IPS DF 6.9 (cell line): ENCODE measurements at places on chromosomes 13 and 19.

- no peaks in the 10 kb centered on the region; the same call in none of the 2 replicates for H3K4me1 ChIP-seq
- H3K27ac ChIP-seq: no peak overlapping the region
- DNase-seq: no peak
Measured at GRCh38 chr19:6728346-6728745, 7.9 kb upstream of the C3 start.

- DNase-seq: peak; percentile 22
- H3K27ac ChIP-seq: no peak overlapping the region
- no peak overlapping the region for H3K4me3 ChIP-seq
- no peaks in the 10 kb centered on the region for H3K36me3 ChIP-seq
- H3K27me3 ChIP-seq: no peaks in the 10 kb centered on the region
Measured at GRCh38 chr13:93984876-93985275, 494.6 kb downstream of the DCT start.

DNA sequence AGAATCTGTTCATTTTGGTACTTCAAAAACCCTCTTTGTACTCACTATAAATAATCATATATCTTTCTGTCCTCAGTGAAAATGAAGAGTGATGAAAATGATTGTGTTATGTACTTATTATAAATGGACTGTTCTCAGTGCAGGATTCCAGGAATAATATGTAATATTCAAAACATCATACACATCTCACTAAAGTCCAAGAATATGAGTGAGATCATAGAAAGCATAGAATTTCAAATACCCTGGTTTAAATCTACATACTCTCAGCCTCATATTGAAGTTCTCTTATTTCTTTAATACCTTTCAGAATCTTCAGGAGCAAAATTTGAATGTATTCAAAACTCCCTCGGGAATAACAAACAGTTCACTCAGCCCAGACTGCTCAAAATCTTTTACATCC is 868.0 kb downstream of the SLITRK6 start:
- no peak overlapping the region for H3K4me3 ChIP-seq
- no peaks in the 10 kb centered on the region for H3K4me1 ChIP-seq
- no peaks in the 10 kb centered on the region for H3K27me3 ChIP-seq
- no peak for DNase-seq
- no peaks in the 10 kb centered on the region for H3K36me3 ChIP-seq
- H3K27ac ChIP-seq: no peak overlapping the region

- no peaks in the 10 kb centered on the region for H3K4me1 ChIP-seq
- no peaks in the 10 kb centered on the region for H3K36me3 ChIP-seq
- no peak overlapping the region for H3K27ac ChIP-seq
- DNase-seq: no peak
Measured at GRCh38 chr19:42323852-42324654, 1.4 kb upstream of the MEGF8 start.

DNA sequence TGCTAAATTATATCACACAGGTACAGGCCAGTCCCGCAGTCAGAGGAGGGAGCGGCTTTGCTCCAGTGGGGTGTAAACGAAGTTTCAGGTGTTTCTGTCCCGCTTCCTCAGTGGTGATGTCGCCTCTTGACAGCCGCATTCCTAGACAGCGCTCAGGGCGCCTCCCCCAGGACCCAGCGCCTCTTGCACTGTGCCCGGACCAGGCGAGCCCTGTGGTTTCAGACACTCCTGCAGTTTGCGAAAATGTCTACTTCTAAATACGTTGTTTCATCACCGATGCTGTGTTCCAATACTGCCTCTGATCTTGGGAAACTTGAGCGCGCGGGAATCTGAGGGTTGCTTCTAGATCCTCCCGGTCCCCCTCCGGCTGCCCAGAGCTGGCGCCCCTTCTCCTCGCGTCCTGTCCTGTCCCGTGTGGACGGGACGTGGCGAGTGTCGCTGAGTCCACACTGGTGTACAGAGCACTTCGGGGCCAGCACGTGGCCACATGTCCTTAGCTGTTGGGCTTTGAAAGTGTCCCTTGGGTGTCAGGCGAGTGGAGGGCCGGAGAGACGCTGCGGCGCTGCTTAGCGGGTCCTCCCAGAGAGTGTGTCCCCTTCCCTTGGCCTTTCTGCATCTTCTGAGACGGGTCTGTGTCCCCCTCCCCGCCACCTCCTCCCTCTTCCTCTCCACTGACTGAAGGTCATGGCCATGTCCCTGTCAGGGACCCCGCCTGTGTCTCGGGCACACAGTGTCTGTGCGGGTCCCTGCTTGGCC is 14.6 kb upstream of the RPS15 start:
- no peak for DNase-seq
- H3K27ac ChIP-seq: no peak overlapping the region

DNA sequence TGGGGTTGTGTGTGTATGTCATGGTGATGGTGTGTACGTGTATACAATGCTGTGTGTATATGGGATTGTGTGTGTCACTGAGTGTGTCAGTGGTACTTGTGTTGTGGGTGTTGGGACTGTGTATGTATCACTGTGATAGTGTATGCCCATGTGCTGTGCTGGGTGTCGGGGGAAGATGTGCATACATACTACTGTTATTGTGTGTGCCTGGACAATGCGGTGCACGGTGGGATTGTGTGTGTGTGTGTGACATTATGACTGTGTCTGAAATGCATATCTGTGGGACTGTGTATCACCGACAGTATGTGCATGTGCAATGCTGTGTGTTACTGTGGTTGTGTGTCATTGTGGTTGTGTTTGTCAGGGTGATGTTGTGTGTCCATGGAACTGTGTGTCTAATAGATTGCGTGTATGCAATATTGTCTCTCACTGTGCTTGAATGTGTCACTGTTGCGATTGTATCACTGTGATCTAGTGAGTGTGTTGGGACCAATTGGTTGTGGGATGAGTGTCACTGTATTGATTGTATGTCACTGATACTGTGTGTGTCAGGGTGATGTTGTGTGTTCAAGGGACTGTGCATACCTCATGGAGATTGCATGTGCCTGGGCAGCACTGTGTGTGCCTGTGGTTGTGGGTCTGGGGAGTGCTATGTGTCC is 11.0 kb upstream of the BBC3 start:
- H3K36me3 ChIP-seq: no peaks in the 10 kb centered on the region
- peaks cover 13% of the 10 kb centered on the region for H3K4me1 ChIP-seq
- no peak for DNase-seq
- no peak overlapping the region for H3K4me3 ChIP-seq
- H3K27me3 ChIP-seq: no peaks in the 10 kb centered on the region; the same call in 1 of the 2 replicates

- peaks cover 78% of the 10 kb centered on the region for H3K27me3 ChIP-seq
- H3K27ac ChIP-seq: no peak overlapping the region
Measured at GRCh38 chr13:112065867-112066623, 904 bp upstream of the SOX1 start.

DNA sequence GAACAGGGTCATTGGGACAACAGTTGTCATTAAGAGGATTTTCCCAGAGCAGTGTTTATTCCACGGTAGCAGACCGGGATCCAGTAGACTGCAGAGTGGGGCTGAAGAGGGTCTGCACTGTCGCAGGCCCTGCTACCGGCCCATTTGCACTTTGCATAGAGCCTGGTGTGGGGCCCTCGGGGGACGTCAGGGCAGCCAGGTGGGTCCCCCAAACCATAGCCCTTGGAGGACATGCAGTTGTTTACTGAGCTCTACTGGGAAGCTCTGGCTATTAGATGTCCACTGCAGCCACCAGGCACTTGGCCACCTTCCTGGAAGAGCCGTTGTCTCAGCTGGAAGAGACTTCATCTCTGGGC is 45.8 kb downstream of the SLC7A9 start:
- H3K4me1 ChIP-seq: peaks cover 4% of the 10 kb centered on the region; the same call in 1 of the 2 replicates
- H3K36me3 ChIP-seq: no peaks in the 10 kb centered on the region
- no peak overlapping the region for H3K4me3 ChIP-seq
- H3K27ac ChIP-seq: no peak overlapping the region
- no peaks in the 10 kb centered on the region for H3K27me3 ChIP-seq
- DNase-seq: no peak

- H3K27me3 ChIP-seq: no peaks in the 10 kb centered on the region
- H3K4me1 ChIP-seq: no peaks in the 10 kb centered on the region
Measured at GRCh38 chr13:23480324-23480723, 46.8 kb upstream of the SACS start.

DNA sequence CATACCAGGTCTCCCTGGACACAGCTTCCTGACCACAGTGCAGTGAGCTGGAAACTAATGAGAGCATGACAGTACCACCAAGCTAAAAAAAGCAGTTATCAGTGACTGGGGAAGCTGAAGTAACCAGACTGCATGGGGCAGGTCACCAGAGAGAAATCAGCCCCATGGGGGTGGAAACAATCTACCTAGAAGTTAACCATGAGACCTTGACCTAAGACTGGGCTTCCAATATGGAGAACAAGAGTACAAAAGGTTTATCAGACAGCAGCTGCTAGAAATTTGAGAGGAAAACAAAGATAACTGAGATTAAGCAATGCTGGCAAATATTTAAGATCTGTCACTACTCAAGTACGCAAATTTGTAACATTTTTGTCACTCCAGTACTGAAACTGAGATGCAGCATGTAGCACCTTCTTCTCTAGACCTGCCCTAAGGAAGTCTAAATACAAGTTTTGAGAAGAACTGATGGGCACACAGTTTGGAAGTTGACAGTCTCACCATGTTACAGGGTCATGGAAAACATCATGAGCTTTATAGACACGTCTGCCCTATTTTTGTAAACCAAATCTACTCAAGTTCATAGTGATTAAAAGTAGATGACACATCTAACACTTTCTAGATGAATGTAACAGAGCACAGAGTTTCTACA is 2641.8 kb upstream of the PCDH20 start:
- H3K27ac ChIP-seq: no peak overlapping the region
- no peaks in the 10 kb centered on the region for H3K36me3 ChIP-seq
- no peaks in the 10 kb centered on the region for H3K4me1 ChIP-seq
- H3K27me3 ChIP-seq: no peaks in the 10 kb centered on the region
- DNase-seq: no peak
- H3K4me3 ChIP-seq: no peak overlapping the region

GRCh38 chr19:41264581-41265394 is 616 bp downstream of the HNRNPUL1 start:
- H3K27ac ChIP-seq: no peak overlapping the region
- peaks cover 8% of the 10 kb centered on the region; the same call in 1 of the 2 replicates for H3K36me3 ChIP-seq
- H3K4me1 ChIP-seq: no peaks in the 10 kb centered on the region
- no peak for DNase-seq

- no peaks in the 10 kb centered on the region for H3K27me3 ChIP-seq
- H3K4me3 ChIP-seq: no peak overlapping the region
- no peaks in the 10 kb centered on the region for H3K36me3 ChIP-seq
- no peak overlapping the region for H3K27ac ChIP-seq
- no peak for DNase-seq
Measured at GRCh38 chr19:28307487-28307886, 905.5 kb downstream of the UQCRFS1 start.

- H3K4me3 ChIP-seq: no peak overlapping the region
- H3K36me3 ChIP-seq: no peaks in the 10 kb centered on the region
- H3K27me3 ChIP-seq: no peaks in the 10 kb centered on the region
Measured at GRCh38 chr19:34711890-34712289, 22.2 kb upstream of the ZNF181 start.

DNA sequence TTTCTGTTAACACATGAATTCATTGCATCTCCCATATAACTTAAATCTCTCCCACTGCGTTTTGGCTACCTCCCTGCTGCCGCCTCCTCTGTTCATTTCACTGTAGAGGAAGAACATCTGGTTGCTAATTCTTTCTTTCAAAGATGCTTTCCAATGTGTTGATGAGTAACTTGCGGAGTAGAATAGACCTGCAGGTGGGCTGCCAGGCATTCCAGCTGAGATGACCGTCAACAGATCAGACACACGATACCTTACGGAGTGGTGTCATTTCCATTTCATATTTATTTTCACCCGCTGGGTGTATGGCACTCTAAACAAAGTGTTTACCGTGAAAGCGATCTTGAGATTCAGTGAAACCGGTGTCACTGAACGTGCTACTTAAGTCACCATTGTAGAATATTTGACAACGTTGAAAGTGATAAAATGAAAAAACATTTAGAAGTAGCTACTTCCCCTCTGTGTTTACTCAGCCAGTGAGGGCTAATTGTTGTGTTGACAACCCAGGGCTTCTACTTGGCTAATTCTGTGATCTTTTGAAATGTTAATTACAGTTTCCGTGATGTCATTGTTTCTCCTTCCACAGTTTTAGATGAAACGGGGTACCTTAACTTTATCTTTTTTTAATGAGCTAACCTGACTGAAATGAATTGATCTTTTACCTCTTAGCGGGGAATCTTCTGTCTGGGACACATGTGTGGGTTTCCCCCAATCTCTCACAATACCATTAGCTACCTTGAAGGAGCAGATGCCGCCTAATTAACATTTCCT is 228.5 kb upstream of the ARGLU1 start:
- H3K36me3 ChIP-seq: no peaks in the 10 kb centered on the region
- DNase-seq: peak; percentile 85
- H3K27ac ChIP-seq: no peak overlapping the region
- H3K27me3 ChIP-seq: peaks cover 3% of the 10 kb centered on the region; the same call in 1 of the 2 replicates
- no peak overlapping the region for H3K4me3 ChIP-seq

GRCh38 chr19:11159598-11160439 is 4.2 kb upstream of the SPC24 start:
- H3K36me3 ChIP-seq: no peaks in the 10 kb centered on the region
- DNase-seq: no peak
- H3K4me3 ChIP-seq: no peak overlapping the region
- H3K27ac ChIP-seq: no peak overlapping the region
- no peaks in the 10 kb centered on the region for H3K27me3 ChIP-seq
- no peaks in the 10 kb centered on the region for H3K4me1 ChIP-seq

- no peaks in the 10 kb centered on the region for H3K36me3 ChIP-seq
- no peak overlapping the region for H3K4me3 ChIP-seq
- no peak overlapping the region for H3K27ac ChIP-seq
- H3K27me3 ChIP-seq: no peaks in the 10 kb centered on the region
- no peak for DNase-seq
Measured at GRCh38 chr13:41006978-41007743, 12.0 kb downstream of the ELF1 start.

DNA sequence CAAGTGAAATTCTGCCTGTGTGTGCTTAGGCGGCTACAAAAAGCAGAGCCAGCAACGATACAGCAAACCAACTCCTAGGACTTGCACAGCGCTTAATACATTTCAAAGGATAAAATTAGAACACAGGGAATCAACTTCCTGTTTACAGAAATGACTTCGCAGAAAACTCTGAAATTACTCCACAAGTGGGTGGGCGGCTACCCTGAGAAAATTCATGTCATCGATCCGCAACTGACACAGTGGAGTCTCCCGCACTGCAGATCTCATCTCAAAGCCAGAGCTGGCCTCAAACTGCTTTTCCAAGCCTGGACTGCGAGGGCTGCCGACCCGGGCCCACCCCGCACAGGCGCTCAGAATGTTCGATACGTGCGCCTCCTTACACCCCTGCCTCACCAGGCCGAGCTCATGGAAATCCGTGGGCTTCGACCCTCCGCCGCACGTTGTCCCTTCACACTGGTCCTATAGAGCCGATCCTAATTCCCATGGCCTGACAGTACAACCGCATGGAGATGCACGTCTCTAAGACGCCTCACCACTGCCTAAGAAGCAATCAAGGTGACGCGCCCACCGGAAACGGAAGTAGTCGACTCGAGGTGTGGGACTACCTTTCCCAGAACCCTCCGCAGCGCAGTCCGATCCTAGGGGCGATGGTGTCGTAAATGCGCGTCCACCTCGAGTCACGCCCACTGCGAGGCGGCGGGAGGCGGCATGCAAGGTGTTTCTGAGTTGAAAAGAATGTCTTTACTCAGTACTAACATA is at the start of gene ZNF229:
Gene ZNF229, minus strand, starts transcription at position 557 of the 759 bp plus-strand sequence. CDS start 5,625 bp downstream, outside the sequence.
- H3K36me3 ChIP-seq: no peaks in the 10 kb centered on the region
- H3K4me1 ChIP-seq: no peaks in the 10 kb centered on the region
- H3K27me3 ChIP-seq: no peaks in the 10 kb centered on the region
- H3K27ac ChIP-seq: no peak within 1 kb of the TSS

GRCh38 chr19:51531349-51532315 is at the start of gene SIGLEC6:
SIGLEC6 (minus strand) TSS chr19:51531670; CDS start chr19:51531648, 22 bp downstream.
- H3K27ac ChIP-seq: no peak within 1 kb of the TSS
- no peak within 1 kb of the TSS for H3K4me3 ChIP-seq
- no peaks in the 10 kb centered on the region for H3K36me3 ChIP-seq
- H3K4me1 ChIP-seq: peaks cover 4% of the 10 kb centered on the region; the same call in 1 of the 2 replicates
- peak; percentile 11 for DNase-seq

- H3K4me3 ChIP-seq: no peak overlapping the region
- H3K36me3 ChIP-seq: no peaks in the 10 kb centered on the region
- DNase-seq: no peak
- H3K27ac ChIP-seq: no peak overlapping the region
Measured at GRCh38 chr13:101695870-101696516, 243.5 kb downstream of the ITGBL1 start.
